ENCODE measurements at places on chromosomes 1 and 21. TPM values are rescaled to one million over a fixed set of nuclear protein-coding genes. Genes with fewer than 3 reads are reported as not detected.

The GJA8 gene
- not detected for total RNA-seq

The PAQR6 gene
- total RNA-seq: 8.6 TPM

The VWA5B1 gene
- total RNA-seq: 0.16 TPM

The SPRR2E gene
- not detected for total RNA-seq

The CELA2B gene
- not detected for total RNA-seq

The MAP7D1 gene
- total RNA-seq: 49.6 TPM

The CLCNKB gene
- total RNA-seq: 0.16 TPM

The SPATA45 gene
- not detected for total RNA-seq

The SFN gene
- total RNA-seq: not detected

The KRTAP20-2 gene
- not detected for total RNA-seq

The ZNF593 gene
- total RNA-seq: 8.0 TPM

The SLC45A1 gene
- 6.6 TPM for total RNA-seq

The C8B gene
- not detected for total RNA-seq

The KCNA3 gene
- total RNA-seq: 34.3 TPM

The AMPD1 gene
- total RNA-seq: not detected

The BCAR3 gene
- 5.9 TPM for total RNA-seq

The EPHB2 gene
- 34.9 TPM for total RNA-seq

The PLPPR5 gene
- 76.6 TPM for total RNA-seq

The SELL gene
- total RNA-seq: 0.47 TPM

The GUK1 gene
- total RNA-seq: 91.6 TPM

The LCE1A gene
- total RNA-seq: not detected

The PLA2G2A gene
- not detected for total RNA-seq

The ARMH1 gene
- 2.8 TPM for total RNA-seq

The TNN gene
- total RNA-seq: 0.47 TPM

The NCAM2 gene
- total RNA-seq: 82.8 TPM

The LAPTM5 gene
- 3.9 TPM for total RNA-seq

The USH2A gene
- 1.1 TPM for total RNA-seq

Data from occipital lobe (tissue), 3 donors.